ENCODE measurements at places on chromosomes 3 and 15. TPM values are rescaled to one million over a fixed set of nuclear protein-coding genes. Genes with fewer than 3 reads are reported as not detected.

GRCh38 chr3:60013241-60013640 lies 963.4 kb upstream of the CFAP20DC start:
- DNase-seq, result no peak

DNA sequence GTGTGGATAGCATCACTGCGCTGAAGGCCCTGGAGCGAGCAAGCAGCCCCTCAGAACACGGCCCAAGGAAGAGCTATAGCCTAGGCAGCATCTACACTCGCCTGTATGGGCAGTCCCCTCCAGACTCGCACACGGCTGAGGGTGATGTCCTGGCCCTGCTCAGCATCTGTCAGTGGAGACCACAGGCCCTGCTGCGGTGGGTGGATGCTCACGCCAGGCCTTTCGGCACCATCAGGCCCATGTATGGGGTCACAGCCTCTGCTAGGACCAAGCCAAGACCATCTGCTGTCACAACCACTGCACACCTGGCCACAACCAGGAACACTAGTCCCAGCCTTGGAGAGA lies 20.5 kb downstream of the ATRIP start:
- DNase-seq, result no peak

GRCh38 chr3:194276768-194277103 lies 74.4 kb downstream of the CPN2 start:
- no peak for DNase-seq

DNA sequence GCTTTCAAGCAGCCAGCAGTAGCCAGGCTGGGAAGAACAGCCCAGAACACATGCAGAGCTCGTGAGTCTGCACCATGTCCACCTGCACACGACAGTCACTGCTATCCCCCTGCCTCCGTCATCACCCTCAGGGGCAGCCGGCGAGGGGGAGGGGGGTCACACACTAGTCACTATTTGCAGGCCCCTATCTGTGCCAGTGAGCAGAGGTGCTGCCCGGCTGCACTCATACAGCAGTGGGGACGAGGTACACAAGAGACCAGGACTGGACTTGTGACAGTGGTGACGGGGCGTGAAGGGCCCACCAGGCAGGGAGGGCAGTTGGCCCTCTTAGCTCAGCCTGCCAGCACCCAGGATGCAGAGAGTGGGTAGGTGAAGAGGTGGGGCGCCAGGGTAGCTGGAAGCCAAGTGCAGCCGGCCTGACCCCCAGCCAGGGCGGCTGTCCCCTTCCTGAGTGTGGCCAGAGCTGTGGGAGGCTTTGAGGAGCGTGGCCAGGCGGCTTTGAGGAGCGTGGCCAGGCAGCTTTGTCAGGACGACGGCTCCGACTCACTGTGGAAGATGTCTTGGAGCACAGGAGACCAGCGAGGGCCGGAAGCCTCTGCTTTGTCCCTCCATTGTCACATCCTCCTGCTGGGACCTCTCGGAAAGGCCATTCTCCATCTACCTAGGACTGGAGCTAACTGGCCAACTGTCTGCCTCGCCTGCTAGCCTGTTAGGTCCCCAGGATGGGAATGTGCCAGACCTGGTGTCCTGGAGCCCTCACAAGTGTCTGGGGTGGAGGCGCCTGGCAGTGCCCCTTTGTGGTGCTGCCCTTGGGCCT lies 52.1 kb upstream of the FGD5 start:
- DNase-seq, result no peak

GRCh38 chr15:80605591-80606150 lies 89.4 kb upstream of the ABHD17C start:
- DNase-seq, result no peak

DNA sequence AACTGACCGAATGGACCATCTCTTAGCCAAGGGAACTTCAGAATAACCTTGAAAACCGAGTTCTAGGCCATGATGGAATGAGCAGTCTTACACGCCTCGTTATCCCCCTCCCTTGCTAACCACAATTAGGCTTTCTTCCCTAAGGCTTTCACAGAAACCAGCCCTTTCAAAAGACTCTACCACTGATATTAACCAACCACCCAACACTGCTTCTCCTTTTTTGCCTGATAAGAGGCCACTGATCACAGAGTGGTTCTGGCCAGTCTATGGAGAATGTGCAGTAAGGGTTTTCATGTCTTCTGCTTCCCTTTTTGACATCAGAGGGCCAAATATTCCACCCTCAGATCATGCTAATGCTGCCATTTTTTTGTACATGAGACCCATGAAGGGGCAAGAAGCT lies 59.3 kb downstream of the MCF2L2 start:
- DNase-seq, result no peak

- no peak for DNase-seq
Measured at GRCh38 chr3:84783281-84783680, 175.5 kb upstream of the CADM2 start.

GRAMD1C gene
- total RNA-seq, result 3.0 TPM

DNA sequence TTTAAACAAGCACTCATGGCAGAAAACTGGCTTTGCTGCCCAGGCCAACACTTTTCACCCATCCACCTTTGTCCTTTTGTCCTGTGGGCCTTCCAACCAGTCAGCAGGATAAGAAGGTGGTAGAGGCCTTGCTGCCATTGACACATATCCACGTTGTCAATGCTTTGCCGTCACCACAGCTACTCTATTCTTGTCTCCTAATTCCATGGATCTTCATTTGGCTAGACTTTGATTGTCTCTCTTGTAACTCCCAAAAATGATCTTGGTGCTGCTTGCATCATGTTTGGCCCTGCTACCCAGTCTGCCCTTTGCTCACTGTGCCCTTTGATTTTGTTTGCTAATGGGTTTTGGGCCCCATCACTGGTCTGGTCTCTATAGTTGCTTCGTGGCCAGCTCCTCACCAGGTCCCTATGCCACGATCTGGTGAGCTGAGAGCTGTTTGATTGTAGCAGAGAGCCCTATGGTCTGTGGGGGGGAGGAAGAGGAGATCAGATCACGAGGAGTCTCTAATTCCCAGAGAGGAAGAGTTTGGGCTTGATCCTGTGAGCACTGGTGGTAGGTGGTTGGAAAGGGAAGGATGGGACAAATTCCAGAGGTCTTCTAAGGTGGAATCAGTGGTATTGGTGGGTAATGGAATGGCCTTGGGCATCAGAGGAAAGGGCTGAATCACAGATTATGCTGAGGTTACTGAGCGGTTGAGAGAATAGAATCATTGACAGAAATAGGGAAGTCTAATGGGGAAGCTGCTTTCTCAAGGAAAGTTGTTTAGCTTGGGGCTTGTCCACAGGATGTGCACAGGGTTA lies 40.3 kb downstream of the ABHD2 start:
- peak; percentile 93 for DNase-seq

DNA sequence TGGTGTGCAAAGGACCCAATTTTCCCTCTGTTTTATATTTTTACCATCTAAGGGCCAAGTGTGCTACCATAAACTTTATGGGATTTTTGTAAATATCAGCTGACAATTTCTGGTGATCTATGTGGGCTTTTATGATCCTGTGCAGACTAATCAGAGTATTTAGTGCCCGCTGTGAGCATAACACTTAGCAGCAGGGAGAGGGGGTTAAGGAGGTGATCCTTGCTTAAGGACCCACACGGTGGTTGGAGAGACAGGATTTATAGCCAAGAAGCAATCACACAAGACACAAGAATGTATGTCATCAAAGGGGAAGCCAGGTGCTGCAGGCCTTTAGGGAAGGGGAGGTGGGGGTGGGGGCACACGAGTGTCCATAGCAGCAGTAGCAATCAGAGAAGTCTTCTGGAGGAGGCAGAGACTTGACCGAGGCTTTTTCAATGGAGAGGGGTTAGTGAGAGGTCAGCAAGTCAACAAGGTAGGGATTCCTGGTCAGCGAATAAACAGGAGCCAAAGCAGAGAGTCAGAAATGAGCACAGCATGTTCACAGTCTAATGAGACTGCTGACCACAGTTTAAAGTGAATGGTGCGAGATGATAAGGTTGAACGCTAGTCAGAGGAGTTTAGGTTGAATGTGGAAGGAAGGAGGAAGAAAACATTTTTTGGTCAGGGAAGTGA lies 4.5 kb upstream of the CACNA1D start:
- peak; percentile 26 for DNase-seq

CCR9 gene
- not detected for total RNA-seq

GRCh38 chr3:74033381-74033780 lies 408.6 kb upstream of the PDZRN3 start:
- DNase-seq, result no peak

GRCh38 chr3:9213019-9213634 lies 36.3 kb downstream of the SRGAP3 start:
- DNase-seq, result no peak

- DNase-seq, result no peak
Measured at GRCh38 chr3:193507566-193507965, 47.1 kb downstream of the ATP13A4 start.

DNA sequence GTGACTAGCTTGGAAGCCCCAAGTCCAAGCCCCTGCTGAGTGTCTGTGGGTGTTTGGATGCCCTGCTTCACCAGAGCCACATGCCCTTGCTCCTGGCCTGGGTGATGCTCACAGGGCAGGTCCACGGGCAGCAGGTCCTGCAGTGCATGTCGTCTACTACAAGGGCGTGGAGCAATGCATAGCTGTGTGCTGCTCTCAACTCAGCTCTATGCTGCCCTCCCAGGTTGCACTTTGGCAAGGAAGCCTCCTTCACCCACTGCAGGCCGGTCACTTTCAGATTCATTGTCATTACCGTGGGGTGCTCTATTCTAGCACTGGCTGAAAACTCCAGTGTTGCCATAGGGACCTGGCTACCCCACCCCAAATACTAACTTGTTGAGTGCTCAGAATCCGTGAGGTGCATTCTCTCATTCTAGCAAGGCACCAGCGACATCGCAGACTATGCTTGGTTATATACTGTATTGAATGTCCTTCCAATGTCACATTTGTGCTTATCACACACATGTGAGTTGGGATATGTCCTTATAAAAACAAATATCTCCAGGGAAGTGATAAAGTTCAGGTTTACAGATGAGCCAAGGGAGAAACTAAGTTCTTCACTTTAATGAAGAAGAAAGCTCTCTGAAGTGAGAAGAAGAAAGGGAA lies 51.8 kb downstream of the GRAMD1C start:
- peak; percentile 2 for DNase-seq

DNA sequence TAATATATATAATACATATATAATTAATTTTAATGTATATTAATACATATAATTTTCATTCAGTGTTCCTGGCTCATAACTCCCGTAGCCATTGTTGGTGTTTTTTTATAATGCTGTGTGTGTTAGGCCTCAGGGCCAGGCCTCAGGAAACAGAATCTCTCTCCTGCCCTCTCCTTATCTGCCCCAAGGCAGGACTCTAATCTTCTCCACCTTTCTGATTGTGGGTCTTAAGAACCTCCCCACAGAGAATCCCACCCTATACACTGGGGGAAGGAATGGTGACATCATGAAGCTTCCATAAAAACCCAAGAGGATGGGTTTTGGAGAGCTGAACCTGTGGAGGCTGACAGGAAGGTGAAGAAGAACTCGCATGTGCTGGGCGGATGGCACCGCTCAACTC lies 4.0 kb upstream of the FMN1 start:
- DNase-seq, result no peak

VGLL3 gene
- 16.0 TPM for total RNA-seq

TMF1 gene
- total RNA-seq, result 23.8 TPM

- DNase-seq, result peak; percentile 11
Measured at GRCh38 chr3:146464005-146464595, 5.3 kb downstream of the PLSCR2 start.

- no peak for DNase-seq
Measured at GRCh38 chr3:30754426-30754825, 140.0 kb downstream of the GADL1 start.

DPH3 gene
- total RNA-seq, result 24.7 TPM

IL17RC gene
- 18.9 TPM for total RNA-seq

KIF15 gene
- 1.6 TPM for total RNA-seq

DNA sequence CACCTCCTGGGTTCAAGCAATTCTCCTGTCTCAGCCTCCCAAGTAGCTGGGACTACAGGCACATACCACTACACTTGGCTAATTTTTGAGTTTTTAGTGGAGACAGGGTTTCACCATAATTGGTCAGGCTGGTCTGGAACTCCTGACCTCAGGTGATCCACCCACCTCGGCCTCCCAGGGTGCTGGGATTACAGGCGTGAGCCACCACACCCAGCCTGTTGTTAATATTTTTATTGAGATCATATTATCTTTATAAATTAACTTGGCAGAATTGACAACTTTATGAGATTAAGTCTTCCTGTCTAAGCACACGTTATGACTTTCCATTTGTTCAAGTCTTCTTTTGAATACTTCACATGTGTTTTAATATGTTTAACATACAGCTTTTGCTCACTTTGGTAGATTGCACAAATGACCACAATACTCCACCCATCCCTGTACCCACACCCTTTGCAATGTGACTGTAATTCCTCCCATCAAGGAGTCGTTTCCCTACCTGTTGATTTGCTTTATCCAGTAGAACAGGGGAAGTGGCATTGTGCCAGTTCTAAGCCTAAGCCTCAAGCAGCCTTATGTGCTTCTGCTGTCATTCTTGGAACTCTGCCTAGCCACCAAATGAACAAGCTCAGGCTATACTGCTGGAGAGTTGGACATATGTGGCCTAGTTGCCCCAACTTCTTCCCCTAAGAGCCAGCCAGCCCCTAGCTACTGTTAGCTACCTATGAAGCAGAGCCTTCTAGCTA lies 8.2 kb downstream of the XYLB start:
- DNase-seq, result peak; percentile 49

SI gene
- total RNA-seq, result not detected

DNA sequence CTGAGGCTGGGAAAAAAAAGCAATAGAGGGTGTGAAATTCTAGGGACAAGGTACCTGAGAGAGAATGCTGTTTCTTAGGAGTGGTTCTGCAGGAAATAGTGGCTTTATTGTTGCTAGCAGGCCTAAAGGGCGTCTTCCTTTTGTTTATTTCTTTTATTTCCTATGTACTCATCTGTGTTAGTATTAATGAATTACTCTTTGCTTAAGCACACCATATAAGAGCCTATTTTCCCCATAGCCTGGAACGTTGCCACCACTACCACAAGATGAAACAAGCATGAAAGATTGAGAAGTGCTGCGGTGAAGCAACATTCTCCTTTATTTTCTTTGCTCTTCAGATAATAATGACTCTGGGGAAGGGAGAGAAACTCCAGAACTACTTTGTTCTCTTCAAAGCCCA lies 21.3 kb upstream of the GOLIM4 start:
- no peak for DNase-seq

AADACL2 gene
- total RNA-seq, result not detected

GRCh38 chr3:191721390-191721861 lies 260.5 kb downstream of the PYDC2 start:
- DNase-seq, result peak; percentile 7

GRCh38 chr3:94453864-94454263 lies 391.0 kb downstream of the NSUN3 start:
- DNase-seq, result peak; percentile 16

Data from renal cortical epithelial cell (primary cell).